ENCODE measurements at places on chromosomes 6 and 20.
A peak's percentile ranks its signal among the peaks of the same experiment; 100 is the strongest.

GRCh38 chr6:128346569-128346968, 173.8 kb downstream of the PTPRK start:
- DNase-seq: no peak

DNA sequence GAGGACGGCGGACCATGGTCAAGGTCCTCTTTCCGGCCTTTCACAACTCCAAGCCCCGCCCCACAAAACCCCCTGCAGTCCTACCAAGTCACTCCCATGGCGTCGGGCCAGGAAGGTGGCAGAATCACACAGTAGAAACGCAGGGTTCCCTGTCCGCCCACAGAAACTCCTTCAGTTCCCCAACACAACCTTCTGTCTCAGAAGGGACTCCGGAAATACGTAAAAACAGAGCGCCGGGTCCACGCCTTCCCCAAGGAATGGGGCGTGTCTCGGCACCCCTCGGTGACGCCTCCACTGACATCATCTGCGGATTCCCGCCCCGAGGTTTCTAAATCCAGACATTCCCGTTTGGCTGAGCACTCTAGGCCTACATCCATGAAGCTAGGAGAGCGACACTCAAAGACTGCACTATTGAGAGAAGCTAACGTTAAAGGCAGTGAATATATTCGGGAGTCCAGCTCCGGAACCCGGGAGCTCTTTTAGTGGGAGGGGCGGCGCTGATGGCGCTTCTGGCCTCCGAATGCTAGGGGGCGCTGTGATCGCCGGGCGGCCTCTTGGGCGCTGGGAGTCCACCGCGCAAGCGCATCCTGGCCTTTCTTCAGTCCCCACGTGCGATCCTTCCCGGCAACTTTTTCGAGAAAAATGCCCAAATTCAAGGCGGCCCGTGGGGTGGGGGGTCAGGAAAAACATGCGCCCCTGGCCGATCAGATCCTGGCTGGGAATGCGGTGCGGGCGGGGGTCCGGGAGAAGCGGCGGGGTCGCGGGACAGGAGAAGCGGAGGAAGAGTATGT, at the start of the genes BYSL and MED20:
TSS of gene BYSL (plus strand) at position 579 of the 791 bp plus-strand sequence. CDS start at position 643, 64 bp downstream.
TSS of gene MED20 (minus strand) at position 219 of the 791 bp plus-strand sequence. CDS start at position 98, 121 bp downstream.
- peak; percentile 89 for DNase-seq

- no peak for DNase-seq
Measured at GRCh38 chr6:51528556-51528955, 558.9 kb downstream of the PKHD1 start.

GRCh38 chr20:44633187-44633810, 18.2 kb downstream of the ADA start:
- DNase-seq: no peak

Data from Kasumi-1 (cell line).